ENCODE measurements at places on chromosomes 1 and 21.

DNA sequence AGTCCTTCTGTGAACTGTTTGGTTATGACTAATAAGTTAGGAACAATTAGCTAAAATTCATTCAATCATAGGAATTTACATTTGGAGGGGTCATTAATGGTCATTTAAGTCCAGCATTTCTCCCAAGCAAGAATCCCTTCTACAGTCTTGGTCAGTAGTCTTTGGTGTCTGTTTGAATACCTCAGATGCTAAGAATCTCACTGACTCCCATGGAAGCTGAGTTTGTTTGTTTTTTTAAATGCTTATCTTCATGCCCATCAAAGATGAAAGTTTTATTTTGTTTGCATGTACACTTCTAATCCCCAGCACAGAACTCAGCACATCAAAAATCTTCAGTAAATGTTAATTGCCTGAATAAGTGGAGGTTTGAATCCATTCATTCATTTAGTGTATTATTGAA lies 41.3 kb upstream of the SLC44A3 start:
- no peak for DNase-seq

DNA sequence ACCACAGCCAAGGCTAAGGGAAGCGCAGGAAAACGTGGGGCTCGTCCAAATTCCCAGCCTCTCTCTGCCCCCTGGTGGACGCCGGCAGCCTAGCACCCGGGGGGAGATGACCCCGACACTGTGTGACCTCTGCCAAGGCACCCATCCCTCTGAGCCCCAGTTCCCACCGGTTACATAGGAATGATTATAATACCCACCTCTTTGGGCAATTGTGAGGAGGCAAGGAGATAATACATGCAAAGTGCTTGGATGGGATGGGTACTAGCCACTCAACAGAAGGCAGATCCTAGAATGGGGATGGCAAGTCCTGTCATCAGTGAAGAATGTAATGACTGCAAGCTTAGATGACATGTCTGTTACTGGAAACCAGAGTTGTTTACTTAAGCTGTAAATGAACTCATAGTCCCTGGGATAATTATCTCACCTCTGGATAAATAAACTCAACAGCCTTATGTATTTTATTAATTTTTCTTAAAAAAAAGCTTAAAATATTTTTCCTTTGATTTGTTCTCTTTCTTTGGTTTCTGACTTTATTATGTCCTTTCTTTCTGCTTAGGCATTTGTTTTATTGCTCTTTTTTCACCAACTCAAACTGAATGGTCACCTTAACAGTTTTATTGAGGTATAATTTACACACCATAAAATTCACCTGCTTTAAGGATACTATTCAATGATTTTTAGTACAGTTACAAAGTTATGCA lies 11.3 kb upstream of the BMP8B start:
- DNase-seq = peak; percentile 88

- DNase-seq = no peak
These were observed 141.3 kb upstream of the ADAMTS5 start for GRCh38 chr21:27108228-27108627.

DNA sequence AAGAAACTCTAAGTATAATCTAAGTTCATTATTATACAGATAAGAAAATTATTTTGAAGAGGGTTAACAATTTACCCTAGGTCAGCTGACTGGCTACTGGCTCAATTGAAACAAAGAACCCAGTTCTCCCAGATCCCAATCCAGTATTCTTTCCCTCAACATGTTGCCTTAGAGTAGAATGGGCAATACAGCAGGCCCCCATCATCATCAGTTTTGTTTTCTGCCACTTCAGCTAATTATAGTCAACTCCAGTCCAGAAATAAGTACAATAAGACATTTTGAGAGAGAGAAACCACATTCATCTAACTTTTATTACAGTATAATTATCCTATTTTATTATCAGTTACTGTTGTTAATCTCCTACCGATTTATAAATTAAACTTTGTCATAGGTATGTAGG lies 241.2 kb downstream of the ASTN1 start:
- no peak for DNase-seq

DNA sequence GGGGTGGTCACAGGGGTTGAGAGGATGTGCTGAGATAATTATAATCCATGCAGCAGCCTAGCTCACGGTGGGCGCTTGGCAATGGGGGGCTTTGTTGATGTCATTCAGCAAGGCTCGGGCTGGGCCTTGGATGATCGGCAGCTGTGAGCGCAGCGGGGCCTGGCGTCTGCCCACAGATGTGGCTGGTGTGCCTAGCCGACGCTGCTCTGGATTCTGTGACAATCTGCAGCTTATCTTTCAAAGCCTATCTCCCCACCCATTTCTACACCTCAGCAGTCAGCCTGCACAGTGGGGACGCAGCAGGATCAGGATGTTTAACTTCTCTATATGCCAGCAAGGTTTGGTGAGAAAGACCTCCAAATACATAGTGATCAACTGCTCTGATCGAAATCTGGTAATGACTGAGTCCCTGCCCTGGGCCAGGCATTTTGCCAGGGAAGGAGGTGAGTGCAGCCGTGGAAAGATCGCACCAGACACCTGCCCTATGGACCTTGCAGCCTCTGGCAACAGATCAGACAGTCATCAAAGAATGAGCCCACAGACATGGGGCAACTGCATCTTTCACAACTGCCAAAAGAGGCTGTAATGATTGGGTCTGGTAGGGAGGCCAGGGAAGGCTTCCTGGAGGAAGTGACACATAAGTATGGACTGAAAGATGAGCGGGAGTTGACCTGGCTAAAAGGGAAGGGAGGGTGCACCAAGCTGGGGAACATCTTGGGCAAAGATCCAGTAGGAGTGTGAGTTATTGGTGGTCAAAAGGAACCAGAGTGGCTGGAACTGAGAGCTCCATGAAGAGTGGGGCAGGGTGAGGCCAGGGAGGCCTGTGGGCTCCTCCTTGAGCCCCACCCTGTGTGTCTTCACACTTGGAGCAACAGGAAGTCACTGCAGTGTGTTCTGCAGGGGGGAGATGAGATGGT lies 35.3 kb downstream of the EPHB2 start:
- no peak for DNase-seq

GRCh38 chr1:84286071-84286470 lies 15.4 kb upstream of the SAMD13 start:
- DNase-seq = no peak

- DNase-seq = no peak
These were observed 13.0 kb upstream of the PARP1 start for GRCh38 chr1:226420897-226421296.

DNA sequence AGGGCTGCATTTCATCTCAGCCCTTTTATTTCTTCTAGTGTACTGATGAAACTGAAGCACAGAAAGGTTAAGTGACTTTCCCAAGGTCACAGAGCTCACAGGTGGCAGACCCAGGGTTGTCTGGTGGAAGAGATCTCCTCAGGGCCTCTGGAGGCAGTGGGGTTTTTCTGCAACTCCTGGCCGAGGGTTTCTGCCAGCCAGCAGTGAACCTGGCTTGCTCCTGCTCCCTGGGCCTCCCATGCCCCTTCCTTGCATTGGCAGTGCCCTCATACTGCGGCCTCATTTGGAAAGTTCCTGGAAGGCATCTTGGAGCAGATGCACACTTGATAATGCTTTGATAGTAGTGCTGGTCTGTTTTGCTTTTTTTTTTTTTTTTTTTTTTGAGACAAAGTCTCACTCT lies 7.7 kb downstream of the GALNT2 start:
- no peak for DNase-seq

Measured in iPS-NIHi11 (cell line).